ENCODE measurements at places on chromosomes 13 and 19.

DNA sequence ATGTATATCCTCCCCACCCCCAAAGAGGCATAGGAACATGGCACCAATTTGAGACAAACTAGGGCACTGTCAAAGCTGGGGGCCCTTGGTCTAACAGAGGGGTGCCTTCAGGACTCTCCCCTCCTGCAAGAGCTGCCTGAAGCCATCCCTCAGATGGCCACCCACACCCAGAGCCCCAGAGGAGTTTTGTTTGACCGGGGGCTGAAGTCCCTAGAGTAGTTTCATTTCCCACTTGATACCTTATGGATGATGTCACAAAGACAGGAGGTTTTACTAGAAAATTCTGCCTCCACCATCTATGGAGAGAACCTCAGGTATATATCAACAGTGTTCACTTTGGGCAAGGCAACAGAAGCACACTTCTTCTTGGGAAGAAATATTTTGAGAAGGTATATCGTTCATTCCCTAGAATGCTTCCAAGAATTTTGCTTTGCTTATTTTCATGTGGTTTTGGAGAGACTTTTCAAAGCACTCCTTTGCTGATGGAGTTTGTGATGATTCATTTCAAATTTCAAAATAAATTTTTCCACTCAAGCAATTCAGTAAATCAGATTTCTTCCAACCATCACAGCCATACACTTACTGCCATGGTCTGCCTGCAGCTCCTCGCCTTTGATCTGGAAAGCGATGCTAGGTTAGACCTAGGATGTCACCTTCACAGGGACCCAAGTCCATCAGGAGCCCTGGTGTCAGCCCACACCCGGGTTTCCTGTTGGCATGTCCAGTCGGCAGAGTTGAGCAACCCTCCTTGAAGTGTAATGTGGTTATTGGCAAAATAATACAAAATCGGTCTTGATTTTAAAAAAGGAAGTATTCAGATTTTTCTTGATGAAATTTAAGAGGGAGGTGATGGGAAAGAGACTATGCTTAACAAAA, 207.0 kb downstream of the SHISA2 start:
- no peak for DNase-seq

- DNase-seq: no peak
These were observed 9.2 kb downstream of the MIDN start for GRCh38 chr19:1257475-1258162.

DNA sequence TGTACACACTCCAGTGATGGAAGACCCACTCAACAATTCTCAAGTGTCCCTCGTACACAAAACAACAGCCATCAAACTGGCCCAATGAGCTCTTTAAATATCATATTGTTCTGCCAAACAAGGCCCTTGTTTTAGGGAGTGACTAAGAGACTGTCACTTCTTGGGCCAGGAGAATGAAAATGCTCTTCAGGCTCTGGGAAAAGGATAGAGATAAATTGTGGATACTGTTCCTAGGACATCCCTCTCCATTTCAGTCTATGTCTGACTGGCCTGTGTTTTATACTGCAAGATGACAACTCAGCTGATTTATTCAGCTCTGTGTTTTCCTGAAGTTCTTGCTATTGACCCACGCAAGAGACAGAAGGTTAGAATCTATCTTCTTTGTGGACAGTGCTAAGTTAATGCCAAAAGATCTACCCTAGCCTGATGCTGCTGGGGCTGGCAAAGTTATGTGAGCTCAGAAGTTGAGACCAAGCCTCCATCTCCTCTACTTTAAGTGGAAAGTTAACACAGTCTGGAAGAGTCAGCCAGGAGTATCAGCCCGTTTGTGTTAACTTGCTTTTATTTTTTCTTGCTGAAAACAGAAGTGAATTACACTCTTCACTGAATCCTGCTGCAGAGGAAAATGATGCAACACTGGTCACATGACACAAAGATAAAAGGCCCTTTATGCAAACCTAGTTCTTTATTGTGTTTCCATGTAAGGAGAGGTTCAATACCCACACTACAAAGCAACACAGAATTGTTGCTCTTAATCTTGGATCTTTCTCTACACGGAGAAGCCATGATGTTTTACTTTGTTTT, 14.6 kb downstream of the FRY start:
- no peak for DNase-seq

- peak; percentile 31 for DNase-seq
These were observed 1.9 kb downstream of the MRPS12 start for GRCh38 chr19:38932425-38933179.

- no peak for DNase-seq
These were observed 2480.7 kb upstream of the PCDH20 start for GRCh38 chr13:63896321-63896720.

DNA sequence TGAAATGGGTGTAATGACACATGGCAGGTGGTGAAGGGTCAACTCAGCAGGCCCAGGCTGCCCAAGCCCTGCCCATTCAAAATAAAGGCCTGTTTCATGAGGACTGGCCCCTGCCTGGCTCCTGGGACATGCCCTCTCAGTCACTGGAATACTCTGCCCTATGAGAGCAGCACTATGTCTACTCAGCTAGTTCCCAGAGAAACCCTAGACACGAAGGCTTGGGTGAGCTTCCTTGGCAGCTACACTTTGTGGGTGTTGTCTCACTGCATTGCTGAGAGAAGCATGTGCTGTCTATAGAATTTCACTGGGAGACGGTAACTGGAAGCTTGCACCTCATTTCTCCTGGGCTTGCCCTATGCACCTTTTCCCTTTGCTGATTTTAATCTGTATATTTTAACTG, 752.8 kb downstream of the LIG4 start:
- DNase-seq: no peak

- no peak for DNase-seq
These were observed 105.9 kb downstream of the AKAP11 start for GRCh38 chr13:42377640-42378382.

GRCh38 chr13:41007744-41008128, 11.4 kb downstream of the ELF1 start:
- no peak for DNase-seq

DNA sequence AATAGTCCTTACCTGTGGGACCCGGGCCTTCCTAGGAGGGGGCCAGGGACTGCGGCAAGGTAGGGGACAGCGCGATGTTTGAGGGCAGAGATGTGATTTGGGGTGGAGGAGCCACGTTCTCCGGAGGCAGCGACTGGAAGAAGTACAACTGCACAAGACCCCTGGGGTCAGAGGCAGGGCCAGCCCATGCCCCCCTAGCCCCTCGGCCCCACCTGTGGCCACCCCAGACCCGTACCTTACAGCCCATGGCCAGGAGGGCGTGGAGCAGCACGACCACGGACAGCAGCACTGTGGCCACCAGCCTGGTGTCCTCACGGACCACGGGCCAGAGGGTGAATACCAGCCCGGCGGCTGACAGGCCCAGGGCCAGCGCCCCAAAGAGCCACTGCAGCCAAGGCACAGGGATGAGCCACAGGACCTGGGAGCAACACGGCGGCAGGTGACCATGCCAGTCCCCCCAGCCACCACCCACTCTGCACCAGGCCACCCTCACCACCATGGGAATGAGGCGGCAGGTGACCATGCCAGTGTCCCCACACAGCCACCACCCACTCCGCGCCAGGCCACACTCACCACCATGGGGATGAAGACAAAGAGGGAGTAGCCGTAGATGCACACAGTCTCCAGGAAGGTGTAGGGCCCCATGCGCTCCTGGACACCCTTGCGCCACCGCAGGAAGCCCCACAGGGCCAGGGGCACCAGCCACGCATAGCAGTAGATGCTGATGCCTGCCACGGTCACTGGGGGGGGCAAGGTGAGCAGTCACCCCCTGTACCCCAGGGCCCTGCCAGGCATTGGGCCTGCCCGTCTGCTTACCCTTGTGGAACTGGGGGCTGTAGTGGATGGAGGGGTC, 5.0 kb downstream of the YIPF2 start:
- DNase-seq: no peak

DNA sequence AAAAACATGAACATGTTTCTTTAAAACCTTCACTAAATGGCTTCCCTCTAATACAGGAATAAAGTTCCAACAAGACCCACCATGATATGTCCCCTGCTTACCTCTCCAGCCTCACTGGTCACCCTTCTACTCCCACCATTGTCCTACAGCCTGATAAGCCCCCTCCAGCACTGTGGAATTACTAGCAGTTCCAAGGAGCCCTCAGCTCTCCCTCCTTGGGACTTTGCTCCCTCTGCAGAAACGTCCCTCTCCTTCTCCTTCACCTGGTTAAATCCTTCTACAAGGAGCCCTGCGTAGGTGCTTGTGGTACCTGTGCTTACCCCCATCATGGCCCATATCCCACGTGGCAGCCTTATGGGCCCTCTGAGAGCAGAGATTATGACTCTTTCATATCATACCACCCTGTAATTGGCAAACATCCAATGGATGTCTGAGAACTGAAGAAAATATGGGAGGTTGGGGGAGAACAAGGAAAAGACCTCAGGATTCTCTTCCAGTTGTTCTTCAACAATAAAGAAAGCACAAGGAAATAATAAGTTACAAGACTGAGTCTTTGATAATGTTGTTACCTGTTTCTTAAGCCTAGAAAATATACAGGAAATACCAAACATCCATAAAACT, 26.1 kb upstream of the DOCK9 start:
- DNase-seq: no peak

DNA sequence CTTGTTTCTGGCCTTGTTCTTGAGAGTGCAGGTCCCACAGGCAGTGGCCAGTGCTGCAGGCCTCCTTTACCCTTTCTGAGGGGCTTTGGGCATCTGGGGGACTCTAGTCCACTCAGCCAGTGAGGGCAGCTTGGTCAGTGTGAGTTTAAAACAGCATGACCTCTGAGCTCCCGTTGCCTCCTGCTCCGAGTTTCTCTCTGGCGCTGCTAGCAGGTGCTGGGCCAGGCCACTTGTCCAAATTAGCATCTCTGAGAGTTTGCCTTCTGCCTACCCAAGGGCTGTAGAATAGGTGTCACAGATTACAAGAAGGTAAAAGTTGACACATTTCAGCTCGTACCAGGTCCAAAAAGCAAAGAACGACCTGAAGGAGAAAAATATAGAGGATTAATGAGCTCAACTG, 105.9 kb downstream of the SIPA1L3 start:
- DNase-seq: no peak

DNA sequence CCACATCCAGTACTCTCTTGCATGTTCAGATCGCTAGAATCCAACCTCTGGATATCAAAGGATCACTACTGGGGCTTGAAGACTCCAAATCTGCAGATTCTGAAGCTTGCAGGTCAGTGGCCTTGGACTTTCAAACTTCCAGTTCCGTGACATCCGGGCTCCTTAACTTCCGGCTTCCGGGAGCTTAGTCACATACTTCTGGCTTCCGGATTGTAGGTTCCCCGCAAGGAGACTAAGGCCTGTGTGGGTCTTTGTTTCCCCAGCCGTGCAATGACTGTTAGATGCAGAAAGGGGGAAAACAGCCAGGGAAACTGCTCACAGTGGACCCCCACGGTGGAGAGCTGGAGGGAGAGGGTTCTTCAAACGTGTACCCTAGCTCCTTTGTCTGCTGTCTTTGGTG, 41.4 kb downstream of the ZNF333 start:
- no peak for DNase-seq

- no peak for DNase-seq
These were observed 68.3 kb downstream of the FGF14 start for GRCh38 chr13:102333320-102334198.

DNA sequence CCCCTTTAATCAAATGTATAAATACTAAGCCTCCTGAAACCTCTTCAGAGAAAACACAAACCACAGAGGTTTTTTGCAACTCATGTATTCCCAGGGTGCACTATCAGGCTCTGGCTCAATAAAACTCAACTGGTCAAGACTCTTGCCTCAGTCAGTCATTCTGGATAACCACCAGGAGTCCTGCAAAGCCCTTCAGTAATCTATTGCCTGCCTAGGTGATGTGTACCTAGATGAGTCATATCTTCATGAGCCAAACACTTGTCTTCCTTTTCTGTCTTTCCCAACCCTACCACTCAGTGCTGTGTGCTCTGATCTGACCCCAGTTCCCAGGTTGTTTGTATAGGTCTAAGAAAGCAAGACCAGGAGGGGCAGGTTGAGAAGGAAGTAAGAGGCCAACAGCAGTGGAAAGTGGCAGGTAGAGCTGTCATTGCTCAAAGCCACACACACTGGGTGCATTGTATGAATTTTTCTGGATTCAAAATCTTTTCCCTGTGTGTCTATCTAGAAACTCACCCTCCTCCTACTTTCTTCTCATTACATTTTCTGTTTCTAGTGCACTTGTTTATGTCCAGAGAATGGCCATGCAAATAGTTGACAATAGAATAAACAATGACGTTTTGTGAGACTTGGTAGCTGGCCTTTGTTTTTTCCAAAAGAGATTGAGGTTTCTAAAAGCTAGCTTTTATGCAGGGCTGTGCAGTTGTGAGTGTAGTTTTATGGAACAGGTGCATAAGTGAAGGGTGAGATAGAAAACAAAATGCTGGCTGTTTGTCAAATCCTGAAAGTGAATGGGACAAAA, 48.1 kb downstream of the PSG1 start:
- no peak for DNase-seq

DNA sequence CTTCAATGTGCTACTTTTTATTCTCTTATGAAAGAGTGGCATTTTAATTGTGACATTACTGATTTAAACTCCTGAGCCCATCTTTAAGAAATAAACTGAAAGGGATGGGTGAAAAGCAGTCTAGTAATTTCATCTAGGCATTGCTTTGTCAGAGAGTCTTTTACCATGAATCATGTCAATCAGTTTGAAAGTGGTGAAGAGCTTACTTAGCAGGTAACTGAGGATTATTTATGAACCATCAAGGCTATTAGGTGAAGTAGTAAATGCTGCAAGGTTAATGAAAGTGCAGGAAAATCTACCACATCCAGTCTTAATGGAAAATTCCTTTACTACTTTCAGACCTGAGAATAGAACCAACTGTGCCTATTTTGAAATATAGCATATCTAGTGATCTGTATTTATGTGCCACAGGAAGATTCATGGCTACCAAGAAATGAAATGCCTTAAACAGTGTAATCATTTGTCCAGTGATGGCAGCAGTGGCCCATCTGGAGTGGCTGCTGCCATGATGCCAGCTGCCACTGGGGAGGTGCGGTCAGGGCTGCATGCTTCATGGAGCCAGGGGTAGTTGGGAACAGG, 368.9 kb downstream of the SLITRK6 start:
- DNase-seq: no peak

DNA sequence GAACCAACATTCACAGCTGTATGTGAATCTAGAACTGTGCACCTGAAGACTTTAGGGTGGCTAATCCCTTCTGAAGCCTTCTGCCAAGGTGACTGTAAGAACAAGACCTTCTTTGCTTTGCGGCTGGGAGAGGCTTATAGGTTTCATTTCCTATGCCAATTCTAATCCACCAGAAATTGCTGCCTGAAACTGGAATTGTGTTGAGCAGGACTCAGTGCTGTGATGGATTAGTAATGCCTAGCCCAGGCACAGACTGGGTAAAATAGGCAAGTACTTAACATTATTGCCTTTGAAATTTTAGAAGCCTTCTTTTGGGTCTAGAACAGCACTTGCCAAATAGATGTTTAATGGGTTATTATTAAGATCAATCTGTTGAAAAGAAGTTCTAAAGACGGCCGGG, 11.5 kb downstream of the SLC25A23 start:
- no peak for DNase-seq

DNA sequence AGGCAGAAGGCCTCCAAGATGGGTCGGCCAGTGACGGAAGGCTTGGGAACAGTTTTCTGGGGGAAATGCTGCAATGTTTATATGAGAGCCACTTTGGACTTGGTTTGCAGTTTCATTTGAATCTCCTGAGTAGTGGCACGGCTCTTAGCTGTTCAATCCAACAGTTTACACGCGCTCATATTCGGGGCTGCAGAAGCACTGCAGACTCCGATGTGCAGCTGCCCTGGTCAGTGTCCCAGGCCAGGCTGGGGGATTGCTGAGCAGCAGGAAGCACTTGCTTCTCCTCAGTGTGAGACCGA, 31.7 kb downstream of the CEBPG start:
- no peak for DNase-seq

Data from stimulated activated CD4-positive, alpha-beta T cell treated with anti-CD3 and anti-CD28 coated beads, Interleukin-15, amount 100 ng/mL, for 48 hours (primary cell).